Hypothalamus (tissue), 51 donors: ENCODE measurements at places on chromosomes 4 and X.

GRCh38 chr4:83388313-83388676 is 53.6 kb upstream of the HPSE start:
- no peak for DNase-seq

DNA sequence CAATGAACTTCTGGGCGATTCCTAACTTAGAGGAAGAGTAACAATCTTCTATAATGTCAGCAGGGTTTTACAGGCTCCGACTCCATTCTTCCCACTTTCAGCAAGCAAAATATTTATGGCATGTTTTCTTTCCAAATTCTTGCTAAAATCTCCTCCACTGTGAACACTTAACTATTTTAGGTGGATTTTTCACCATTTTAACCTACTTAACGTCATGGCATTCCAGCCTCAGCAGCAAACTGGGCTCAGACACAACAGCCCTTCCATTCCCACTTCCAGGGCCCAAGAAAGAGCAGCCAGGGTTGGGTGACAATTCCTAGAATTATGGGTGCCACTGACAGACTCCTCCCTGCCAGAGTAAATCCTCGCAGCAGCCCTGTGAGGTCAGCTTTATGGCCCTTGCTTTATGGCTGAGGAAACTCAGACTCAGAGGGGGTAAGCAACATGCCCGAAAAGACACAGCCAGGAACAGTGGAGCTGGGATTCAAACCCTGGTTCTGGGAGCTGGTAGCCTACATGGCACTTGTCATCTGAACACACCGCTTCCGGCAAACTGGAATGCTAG is 112.8 kb upstream of the MAP3K15 start:
- DNase-seq = no peak

DNA sequence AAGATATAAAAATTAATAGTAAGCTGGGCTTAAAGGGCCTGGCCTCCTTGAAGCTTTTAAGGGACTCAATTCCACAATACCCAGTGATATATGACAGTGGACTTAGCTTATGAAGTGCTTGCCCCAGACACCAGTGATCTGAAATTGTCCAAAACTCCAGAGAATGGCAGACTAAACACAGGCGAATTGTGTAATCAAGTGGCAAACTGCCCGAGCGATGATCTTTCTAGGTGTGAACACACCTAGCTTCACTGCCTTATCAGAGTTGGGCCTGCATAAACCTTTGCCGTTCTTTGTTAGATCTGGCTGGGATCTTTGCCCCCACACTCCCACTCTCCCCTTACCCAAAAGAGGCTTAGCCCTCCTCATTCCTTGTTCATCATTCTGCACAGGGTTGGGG is 62.5 kb upstream of the SH3RF1 start:
- DNase-seq = no peak

DNA sequence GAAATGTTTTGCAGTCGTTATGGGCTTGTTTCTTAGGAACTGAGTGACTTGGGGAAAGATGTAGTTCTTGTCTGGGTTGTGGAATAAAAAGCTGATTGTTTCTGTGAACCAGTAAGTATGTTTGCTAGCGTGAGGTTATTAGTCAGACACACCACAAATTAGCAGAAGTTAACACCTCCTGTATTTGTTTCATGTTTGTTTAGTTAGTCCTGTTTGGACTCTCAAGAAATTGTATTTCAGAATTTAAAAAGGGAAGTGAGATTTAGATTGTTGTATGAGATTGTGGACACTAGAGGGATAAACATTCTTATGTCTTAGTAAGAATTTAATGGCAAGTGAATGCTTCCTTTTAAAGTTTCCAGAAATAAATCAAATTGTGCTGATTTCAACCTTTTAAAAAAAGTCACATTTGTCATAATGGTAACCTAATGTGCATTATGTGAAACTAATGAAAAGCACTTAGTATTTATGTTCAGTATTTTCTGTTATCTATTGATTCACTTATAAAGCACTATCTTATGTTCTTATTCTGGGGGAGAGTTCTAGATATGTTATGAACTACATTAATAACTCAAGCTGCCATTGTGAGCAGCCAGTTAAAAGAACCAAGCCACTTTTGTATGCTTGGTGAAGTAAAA is 25.6 kb downstream of the ATP10D start:
- no peak for DNase-seq
